Stimulated activated CD4-positive, alpha-beta T cell treated with anti-CD3 and anti-CD28 coated beads, Interleukin-15, amount 100 ng/mL, for 1 hour (primary cell): ENCODE measurements at places on chromosomes 1 and 21.
A peak's percentile ranks its signal among the peaks of the same experiment; 100 is the strongest.

DNA sequence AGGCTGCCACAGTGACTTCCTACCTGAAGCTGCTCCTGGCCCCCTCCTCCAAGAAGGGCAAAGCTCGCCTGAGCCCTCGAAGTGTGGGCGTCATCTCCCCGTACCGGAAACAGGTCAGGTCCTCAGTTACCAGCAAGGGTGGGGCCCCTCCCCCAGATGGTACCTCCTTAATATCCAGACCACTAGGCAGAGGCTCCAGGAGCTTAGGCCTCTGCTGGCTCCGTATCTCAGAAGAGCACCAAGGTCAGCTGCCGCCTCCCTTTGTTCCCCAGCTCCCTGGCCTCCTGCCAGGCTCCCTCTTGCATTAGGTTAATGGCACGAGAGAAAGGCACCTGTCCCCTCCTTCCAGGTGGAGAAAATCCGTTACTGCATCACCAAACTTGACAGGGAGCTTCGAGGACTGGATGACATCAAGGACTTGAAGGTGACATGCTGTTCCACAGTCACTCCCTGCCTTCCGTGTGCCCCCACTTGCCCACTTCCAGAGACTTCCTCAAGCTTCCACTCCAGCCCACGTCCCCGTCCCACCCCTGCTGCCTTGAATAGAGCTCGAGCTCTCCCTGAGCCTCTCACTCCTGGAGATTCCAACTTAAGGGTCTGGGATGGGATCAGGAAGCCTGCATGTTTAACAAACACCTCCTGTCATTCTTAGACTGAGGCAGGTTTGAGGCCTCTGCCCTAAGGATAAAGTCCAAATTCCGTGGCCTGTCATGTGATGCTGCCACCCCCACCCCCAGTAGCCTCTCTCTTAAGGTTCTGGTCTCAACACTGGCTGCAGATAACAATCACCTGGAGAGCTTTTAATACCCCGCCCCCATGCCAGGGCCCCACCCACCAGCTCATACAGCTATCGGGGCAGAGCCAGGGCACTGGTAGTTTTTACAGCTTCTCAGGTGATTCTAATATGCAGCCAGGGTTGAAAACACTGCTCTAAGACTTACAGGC lies 8.3 kb downstream of the RHOC start:
- DNase-seq: no peak

GRCh38 chr1:14869187-14869586 lies 270.7 kb downstream of the KAZN start:
- DNase-seq: no peak

GRCh38 chr1:9909234-9910046 lies 629 bp downstream of the CTNNBIP1 start:
- peak; percentile 4 for DNase-seq

- DNase-seq: no peak
Measured at GRCh38 chr1:201584471-201585092, 45.7 kb downstream of the NAV1 start.

DNA sequence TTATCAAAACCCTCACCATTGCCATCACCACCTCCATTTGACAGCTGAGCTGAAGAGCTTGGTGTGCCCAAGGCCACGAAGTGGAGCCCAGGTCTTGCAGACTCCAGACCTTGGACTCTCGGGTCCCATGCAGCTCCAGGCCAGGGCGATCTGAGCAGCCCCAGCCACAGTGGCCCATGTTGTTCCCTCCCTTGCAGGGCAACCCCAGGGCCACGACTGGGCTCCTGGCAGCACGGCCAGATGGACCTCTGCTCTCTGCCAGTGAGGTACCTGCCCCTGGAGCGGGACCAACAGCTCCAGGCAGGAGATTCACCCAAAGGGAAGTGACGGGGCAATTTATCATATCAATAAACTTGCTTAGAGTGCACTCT lies 182.7 kb upstream of the VAMP3 start:
- DNase-seq: no peak

- no peak for DNase-seq
Measured at GRCh38 chr21:15289896-15290841, 225.4 kb upstream of the NRIP1 start.

DNA sequence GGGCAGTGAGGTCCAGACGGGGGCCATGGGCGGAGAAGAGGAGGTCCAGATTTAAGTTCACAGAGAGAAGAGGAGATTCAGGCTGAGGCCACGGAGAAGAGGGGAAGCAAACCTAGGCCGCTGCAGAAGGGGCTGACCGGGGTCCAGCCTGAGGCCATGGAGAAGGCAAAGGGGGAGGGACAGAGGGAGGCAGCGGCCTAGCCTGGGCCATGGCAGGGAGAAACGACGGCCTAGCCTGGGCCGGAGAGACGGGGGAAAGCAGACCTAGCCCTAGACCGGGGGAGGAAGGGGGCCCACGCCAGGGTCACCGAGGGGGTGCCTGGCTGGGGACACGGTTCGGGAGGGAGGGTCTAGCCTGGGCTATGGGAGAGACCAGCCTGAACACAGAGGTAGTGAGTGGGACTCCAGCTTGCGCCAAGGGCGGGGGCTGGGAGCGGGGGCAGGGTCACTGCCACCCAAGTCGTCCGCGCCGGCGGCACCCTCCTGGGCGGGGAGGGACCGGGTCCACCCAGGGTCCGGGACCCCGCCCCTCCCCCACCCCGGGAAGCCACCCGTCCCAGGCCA lies 459 bp downstream of the CAPZB start:
- DNase-seq: peak; percentile 28

- no peak for DNase-seq
Measured at GRCh38 chr1:65387821-65388220, 32.6 kb upstream of the LEPR start.

- DNase-seq: no peak
Measured at GRCh38 chr1:205809942-205810345, 3.1 kb downstream of the SLC41A1 start.

GRCh38 chr1:241485145-241485544 lies 34.4 kb downstream of the FH start:
- no peak for DNase-seq

- DNase-seq: no peak
Measured at GRCh38 chr1:228988664-228989063, 253.4 kb downstream of the RHOU start.

DNA sequence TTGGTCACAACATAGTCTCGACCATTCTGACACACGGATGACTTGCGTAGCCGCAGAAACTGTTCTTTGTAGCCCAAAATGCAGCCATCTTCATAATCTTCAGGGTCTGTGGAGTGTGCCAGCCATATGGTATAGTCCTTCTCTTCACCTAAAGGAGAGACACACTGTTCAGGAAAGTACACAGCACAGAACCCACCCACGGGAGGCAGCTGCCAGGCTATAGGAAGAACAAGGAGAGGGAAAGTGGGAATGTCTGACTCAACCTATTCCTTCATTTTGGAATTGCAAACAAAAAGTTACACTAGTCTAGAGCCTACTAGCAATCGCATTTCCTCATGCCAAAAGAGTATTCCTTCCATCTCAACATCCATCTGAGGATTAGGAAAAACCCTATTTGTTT lies 16.2 kb upstream of the MYBPHL start:
- no peak for DNase-seq

GRCh38 chr21:32728456-32728839 lies 635 bp upstream of the SYNJ1 start:
- DNase-seq: no peak

DNA sequence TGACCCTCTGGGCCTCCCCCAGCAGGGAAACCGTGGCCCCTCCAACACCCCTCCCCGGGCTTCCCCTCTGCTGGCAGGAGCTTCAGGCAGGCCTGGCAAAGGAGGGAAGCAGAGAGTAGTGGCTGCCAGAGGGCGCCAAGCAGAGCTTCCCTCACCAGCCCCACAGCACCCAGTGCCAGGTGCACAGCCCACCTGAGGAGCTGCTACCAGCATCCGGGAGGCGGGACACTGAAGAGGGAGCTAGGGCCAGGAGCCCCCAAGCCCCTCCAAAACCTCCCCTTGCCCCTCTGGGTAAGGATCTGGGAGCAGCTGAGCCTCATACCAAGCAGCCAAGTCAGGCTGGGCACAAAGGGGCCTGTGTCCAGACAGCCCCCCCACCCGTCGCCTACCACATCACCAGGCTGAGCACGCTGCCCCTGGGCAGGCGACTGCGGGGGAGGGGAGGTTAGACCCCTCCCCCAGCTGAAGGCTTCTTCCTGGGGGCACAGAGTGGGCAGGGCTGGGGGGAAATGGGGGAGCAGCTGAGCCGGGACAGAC lies 19.6 kb downstream of the CCDC24 start:
- no peak for DNase-seq

DNA sequence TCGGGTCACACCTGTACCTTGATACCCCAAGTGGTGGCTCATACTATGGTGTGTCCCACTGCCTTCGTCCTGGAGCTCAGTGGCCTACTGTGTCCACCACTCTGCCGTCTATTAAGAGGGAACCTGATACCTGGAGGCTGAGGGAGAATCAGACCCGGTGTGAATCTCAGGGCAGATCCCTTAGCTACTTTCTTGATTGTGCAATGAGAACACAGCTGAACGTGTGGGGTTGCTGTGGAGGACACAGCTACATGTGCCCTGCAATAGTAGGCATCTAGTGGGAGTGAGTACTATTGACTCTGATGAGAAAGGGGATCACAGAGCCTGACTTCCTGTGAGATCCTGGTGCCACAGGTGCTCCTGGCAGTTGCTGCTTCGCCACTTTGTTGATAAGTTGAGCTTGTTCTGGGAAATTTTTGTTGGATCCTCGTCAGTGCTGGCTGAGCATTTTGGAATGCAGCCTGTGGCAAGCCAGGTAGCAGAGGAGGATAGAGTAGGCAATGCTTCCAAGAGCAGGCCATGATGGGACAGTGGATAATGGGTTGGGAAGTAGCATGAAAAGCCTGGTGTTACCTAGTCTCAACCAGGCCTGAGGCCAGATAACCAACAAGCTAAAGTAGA lies 28.2 kb upstream of the MPZL1 start:
- no peak for DNase-seq

DNA sequence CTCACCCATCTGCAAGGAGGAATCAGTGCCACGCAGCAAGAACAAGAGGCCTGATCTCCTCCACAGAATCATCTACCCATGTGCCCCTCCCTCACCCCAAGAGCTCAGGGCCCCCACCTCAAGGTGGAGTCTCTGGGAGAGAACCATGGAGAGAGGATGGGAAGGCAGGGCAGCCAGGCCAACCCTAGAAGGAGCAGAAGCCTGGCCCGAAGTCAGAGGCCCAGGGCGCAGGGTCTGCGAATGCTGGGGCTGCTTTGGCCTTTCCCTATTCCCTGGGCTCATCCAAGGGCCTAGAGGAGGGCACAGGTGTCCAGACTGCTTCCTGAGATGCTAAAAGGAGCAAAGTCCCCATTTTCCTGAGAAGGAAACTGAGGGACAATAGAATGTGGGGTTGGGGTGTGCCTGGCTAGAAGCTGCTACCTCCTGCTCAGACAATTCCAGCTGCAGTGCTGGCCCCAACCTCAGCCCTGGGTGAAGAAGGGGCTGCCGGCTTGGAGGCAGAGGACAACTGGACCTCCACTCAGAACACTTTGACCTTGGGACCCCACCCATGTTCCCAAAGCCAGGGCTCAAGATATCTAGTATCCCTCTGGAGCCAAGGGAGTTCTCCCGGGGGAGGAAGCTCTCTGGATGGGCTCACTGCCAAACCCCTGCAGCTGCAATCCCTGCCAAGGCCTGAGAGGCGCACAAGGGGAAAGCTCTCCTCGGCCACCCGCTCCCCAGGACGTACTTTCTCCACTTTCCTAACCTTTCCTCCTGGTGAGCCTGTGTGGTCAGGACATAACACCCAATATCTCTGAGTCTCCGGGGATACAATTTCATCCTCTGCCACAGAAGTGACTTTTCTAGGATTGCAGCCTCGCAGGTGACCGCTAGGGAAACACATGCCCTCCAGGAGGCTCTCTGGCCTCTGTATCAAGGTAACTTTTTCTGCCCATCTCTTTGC lies 16.6 kb upstream of the LEMD1 start:
- DNase-seq: no peak

GRCh38 chr1:238404921-238405320 lies 514.2 kb upstream of the ZP4 start:
- no peak for DNase-seq

DNA sequence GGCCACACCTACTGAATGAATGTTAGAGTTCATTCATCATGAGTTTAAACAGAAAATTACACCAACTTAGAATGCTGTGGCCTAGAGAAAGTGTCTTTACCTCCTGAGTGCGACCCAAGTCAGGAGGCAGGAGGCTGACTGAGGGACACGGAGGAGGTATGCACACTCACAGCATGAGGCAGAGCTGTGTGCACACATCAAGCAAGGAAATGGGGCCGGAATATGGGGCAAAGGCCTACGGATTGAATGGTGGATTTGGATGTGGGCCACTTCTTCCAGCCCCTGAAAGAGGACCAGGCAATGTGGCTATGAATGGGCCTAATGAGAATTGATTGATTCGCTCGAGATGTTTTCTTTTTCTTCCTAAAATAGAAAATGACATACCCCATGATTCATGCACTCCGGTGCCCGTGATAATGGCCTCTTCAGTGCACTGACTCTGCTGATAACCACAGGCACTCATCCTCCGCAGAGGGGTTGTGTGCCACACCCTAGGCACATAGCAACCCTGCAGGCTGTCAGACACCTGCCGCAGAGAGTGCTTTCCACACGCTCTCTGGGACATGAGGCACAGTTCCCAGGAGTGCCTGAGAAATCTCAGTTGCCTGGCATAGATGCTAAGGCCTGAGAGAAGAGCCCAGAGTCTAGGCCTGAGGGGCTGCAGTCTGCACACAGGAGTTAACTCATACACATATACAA lies 155.5 kb downstream of the GLUL start:
- no peak for DNase-seq

- no peak for DNase-seq
Measured at GRCh38 chr1:209720326-209720725, 15.7 kb downstream of the HSD11B1 start.

DNA sequence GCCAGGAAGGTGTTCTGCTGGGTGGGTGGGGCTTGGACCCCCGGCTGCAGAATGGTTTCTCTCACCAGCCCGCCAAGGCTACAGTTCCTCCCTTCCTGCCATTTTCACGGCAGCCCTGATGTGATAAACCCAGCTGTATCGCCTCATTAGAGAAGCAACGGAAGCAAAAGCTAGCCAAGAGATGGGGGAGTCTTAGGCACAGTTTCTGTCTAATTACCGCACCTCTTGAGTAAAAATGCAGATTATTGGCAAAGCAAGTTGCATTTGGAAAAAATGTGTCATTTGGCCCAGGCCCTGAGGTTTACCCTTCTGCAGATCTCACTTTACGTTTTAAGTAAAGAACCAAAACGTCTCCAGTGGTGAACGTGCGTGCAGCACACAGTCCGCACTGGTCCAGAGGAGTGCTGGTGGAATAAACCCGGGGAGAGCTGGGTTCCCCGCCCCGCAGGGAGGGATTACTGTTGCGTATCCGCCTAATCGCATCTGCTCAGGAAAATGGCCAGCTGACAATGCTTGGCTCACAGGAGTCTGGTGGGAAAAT lies 109.9 kb downstream of the GALNT2 start:
- DNase-seq: no peak

GRCh38 chr1:182357171-182357570 lies 34.4 kb downstream of the GLUL start:
- DNase-seq: no peak

- DNase-seq: no peak
Measured at GRCh38 chr1:200873671-200874397, 1.1 kb downstream of the GPR25 start.

- DNase-seq: no peak
Measured at GRCh38 chr1:29532285-29532684, 296.0 kb downstream of the PTPRU start.

- DNase-seq: no peak
Measured at GRCh38 chr21:33007747-33008146, 18.0 kb upstream of the OLIG2 start.
